CD4-positive, CD25-positive, alpha-beta regulatory T cell (primary cell): ENCODE measurements at places on chromosomes 5 and 9. TPM values are rescaled to one million over a fixed set of nuclear protein-coding genes. Genes with fewer than 3 reads are reported as not detected.

GRCh38 chr9:26334706-26335105 is 557.9 kb downstream of the CAAP1 start:
- no peak overlapping the region for H3K27ac ChIP-seq
- no peaks in the 10 kb centered on the region for H3K4me1 ChIP-seq
- H3K27me3 ChIP-seq: no peaks in the 10 kb centered on the region
- no peak overlapping the region for H3K4me3 ChIP-seq
- no peaks in the 10 kb centered on the region for H3K36me3 ChIP-seq

Gene DRD1
- polyA plus RNA-seq: not detected

Gene CFAP157
- polyA plus RNA-seq: 0.33 TPM

- H3K36me3 ChIP-seq: no peaks in the 10 kb centered on the region
- H3K27ac ChIP-seq: no peak overlapping the region
- no peak for DNase-seq
- no peak overlapping the region for H3K4me3 ChIP-seq
Measured at GRCh38 chr9:89749500-89750116, 144.8 kb downstream of the GADD45G start.

DNA sequence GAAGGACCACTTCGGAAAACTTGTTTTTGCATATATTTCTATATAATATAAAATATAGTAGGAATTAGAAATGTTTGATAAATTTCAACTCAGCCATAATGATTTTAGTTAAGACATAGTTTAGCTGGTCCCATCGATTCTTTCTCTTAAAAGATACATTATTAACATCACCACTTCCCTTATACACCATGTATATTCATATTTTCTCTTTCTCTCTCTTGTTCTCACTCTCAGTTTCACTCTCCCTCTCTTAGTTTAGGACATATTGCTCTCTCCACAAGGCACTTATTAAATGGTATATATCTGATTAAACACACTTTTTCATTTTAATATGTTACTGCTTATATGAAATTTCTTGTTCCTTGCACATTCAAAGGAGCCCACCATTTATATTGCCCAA is 90.1 kb upstream of the RASEF start:
- no peak overlapping the region for H3K4me3 ChIP-seq
- no peak for DNase-seq
- H3K4me1 ChIP-seq: no peaks in the 10 kb centered on the region
- no peaks in the 10 kb centered on the region for H3K36me3 ChIP-seq

GRCh38 chr5:22277006-22277405 is 576.1 kb downstream of the CDH12 start:
- no peaks in the 10 kb centered on the region for H3K36me3 ChIP-seq
- no peak for DNase-seq
- H3K27me3 ChIP-seq: no peaks in the 10 kb centered on the region
- no peaks in the 10 kb centered on the region for H3K4me1 ChIP-seq

DNA sequence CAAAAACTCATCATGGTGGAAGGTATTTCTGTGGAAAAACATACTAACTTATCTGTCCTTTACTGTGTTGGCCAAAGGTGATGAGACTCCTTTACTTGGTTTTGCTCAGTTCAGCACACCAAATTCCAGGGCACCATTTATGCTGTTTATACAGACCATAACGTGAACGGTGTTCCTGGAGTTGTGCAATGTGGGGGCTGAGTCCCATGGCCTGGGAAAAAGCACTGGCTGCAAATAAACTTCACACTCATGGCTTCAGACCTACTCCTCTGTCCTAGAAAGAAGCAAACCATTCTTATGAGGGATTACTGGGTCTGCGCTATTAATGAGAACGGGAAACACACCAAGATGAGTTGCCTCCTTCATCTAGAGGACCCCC is 10.4 kb downstream of the FREM1 start:
- H3K4me1 ChIP-seq: no peaks in the 10 kb centered on the region
- H3K36me3 ChIP-seq: no peaks in the 10 kb centered on the region
- no peak overlapping the region for H3K4me3 ChIP-seq
- no peak overlapping the region for H3K27ac ChIP-seq
- no peak for DNase-seq
- no peaks in the 10 kb centered on the region for H3K27me3 ChIP-seq

Gene CRB2
- polyA plus RNA-seq: not detected
